ENCODE measurements at places on chromosomes 3 and 15.

DNA sequence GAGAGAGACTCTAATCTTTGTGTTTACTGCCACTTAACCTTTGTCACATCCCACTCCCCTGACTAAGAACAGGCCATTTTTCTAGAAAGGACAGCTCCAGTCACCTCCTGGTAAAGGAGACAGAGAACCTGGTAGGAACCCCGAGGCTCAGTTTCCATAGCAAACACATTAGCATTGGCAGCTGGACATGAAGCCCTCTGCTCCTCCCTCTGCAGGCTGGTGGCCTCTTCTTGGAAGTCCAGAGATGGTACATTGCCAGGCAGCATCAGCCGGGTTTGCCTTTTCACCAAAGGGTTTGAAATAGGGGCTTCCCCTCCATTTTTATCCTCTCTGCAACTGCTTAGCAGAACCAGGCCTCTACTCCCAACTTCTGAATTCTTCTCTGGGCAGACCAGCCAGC is 213.4 kb upstream of the SEMA6D start:
- no peak for DNase-seq

- no peak for DNase-seq
Observed at GRCh38 chr3:176992565-176992964, 204.7 kb downstream of the TBL1XR1 start.

- no peak for DNase-seq
Observed at GRCh38 chr3:158912621-158913020, 110.8 kb downstream of the MFSD1 start.

- no peak for DNase-seq
Observed at GRCh38 chr3:63937661-63938651, 25.8 kb upstream of the SCAANT1 start.

DNA sequence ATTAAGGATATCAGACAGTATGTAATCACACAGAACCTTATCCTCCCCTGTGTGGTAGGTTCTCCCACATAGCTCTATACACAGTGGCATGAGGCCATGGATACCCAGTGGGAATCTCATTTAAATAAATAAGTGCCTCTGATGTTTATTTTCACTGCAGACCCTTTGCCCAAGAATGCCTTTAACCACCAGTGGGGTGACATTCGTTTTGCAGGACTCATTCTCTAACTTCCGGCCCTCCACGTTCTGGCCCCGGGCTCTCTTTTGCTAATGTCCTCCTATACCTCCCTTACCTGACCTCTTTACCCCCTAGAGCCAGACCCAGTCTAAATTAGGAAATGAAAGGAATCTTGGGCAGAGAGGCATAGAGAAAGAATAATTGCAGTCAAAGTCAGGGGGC is 8.3 kb downstream of the CCDC80 start:
- no peak for DNase-seq

- DNase-seq, result peak; percentile 39
Observed at GRCh38 chr3:184314700-184315542, 515 bp downstream of the EIF4G1 start.

Measured in stimulated activated CD4-positive, alpha-beta T cell treated with anti-CD3 and anti-CD28 coated beads, Interleukin-1b, Interleukin-23, amount 100 ng/mL, for 1 hour (primary cell).